ENCODE measurements at places on chromosomes 12 and 14.

- DNase-seq: no peak
Measured at GRCh38 chr12:19643635-19644034, 204.3 kb downstream of the AEBP2 start.

DNA sequence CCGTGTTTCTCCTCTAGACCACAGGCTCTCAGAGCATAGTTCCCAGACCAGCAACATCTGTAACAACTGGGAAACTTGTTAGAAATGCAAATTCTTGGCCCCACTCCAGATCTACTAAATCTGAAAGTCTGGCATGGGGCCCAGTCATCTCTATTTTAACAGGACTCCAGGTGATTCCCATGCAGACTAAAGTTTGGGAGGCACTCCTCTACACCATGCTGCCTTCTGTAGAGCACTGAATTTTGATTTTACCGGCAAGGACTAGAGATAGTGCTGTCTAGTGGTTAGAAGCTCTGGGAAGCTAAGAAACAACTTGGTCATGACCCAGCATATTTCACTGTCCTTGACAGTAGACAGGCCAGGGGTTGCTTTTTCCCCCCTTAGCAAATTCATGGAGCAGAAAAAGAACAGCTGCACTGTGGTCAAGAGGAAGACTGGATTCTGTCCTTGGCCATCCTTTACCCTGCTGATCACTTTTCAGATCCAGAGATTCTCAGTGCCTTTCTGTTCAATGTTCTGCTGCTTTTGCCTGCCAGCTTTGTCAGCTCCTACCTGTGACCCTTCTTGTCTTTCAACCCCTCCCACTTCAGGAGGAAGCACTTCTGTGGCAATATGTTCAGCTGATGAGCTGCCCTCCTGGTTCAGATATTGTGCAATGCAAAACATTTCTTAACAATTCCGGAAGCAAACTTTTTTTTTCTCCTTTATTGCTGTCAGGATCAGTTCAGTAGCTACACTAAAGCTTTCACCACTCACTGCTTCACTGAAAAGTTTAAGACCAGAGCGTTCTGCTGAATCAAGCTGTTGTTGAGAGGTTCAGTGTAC, 133.8 kb upstream of the NUDT4 start:
- peak; percentile 76 for DNase-seq

DNA sequence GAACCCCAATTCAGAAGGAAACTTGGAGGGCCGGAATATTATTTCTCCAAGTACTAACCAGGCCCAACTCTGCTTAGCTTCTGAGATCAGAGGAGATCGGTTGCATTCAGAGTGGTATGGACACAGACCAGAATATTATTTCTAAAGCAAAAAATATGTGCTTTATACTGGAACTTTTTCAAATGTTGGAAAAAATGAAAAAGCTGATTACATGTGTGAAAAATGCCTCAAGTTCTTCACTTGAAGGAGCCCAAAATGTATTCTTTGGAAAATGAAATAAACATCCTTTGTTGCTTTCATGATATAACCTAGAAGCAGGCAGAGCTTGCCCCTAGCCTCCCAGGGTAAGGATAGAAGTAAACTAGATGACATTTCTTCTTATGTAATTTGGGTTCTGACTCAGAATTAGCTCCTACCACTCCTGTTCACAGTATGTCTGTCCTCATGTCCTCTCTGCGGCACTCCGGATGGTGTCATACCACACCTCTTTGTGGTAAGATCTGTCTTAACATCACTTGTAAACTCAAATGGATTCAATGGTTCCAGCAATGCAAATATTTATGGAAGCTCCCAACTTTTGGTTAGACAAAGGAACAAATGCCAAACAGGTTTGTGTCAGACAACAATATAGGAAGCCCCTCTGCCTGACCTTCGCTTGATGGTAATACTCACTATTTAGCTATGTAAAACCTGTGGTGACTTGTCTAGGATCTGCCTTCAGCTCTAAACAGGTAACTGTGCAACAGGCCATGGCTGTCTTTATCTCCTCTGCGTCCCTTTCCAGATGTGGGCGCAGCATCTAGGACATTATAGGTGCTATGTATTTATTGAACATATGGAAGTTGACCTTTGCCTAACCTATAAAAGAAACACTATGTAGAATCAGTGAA, 178.5 kb downstream of the SSPN start:
- DNase-seq: no peak

GRCh38 chr14:60092526-60092920, 800 bp downstream of the PCNX4 start:
- DNase-seq: no peak

- DNase-seq: no peak
Measured at GRCh38 chr12:114995891-114996290, 311.9 kb upstream of the TBX3 start.

All from right lobe of liver (tissue), 6 donors.